ENCODE measurements at places on chromosomes 7 and 10.

GRCh38 chr10:126224967-126225671 lies 163.2 kb downstream of the ADAM12 start:
- DNase-seq: no peak

- DNase-seq: no peak
These were observed 112.5 kb downstream of the SVIL start for GRCh38 chr10:29522061-29522855.

DNA sequence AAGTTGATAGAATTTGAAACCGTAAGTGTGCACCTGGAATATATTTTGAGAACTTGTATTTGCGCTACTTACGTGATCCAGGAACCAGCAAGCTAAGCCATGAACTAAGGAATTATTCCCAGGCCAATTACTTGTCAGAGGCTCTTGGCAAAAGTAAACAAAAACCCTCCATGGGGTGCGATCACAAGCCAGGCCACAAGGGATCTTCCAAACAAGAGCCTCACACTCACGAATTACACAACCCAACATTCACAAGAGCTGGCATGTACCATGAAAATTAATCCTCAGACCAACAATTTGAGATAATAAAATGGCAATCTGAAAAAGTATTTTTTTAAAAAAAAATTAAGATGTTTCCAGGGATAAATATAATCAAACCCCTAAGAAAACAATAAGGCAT lies 467.0 kb upstream of the AKR1E2 start:
- DNase-seq: no peak

DNA sequence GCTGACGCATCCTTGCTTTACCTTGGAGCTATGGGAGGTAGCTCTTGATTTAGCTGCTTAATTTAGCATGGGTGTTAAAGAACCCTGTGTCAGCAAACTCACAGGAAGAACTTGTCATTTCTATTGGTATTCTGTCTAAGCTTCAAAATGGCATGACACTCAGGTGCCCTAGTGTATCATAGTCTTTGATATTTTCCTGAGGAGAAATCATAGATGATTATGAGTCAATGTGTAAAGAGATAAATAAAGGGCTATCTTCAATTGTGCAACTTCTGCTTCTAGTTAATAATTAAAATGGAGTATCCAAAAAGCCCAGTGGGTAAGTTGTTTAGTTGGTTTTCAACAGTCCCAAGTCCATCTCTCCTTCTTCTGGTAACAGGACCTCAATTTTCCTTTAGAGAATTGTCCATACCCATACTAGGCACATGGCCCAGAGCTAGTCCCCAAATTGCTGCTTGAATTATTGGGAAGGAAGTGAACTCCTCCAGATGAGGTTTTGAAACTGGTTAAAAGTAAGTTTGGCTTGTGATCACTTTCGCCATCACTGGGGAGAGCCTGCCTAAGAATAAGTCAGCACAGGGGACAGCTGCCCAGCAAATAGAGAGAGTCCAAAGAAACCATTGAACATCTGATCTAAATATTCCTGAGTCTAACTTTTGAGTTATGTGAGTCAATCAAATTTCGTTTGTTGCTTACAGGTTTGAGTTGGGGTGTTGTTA lies 169.0 kb upstream of the PHYHIPL start:
- no peak for DNase-seq

DNA sequence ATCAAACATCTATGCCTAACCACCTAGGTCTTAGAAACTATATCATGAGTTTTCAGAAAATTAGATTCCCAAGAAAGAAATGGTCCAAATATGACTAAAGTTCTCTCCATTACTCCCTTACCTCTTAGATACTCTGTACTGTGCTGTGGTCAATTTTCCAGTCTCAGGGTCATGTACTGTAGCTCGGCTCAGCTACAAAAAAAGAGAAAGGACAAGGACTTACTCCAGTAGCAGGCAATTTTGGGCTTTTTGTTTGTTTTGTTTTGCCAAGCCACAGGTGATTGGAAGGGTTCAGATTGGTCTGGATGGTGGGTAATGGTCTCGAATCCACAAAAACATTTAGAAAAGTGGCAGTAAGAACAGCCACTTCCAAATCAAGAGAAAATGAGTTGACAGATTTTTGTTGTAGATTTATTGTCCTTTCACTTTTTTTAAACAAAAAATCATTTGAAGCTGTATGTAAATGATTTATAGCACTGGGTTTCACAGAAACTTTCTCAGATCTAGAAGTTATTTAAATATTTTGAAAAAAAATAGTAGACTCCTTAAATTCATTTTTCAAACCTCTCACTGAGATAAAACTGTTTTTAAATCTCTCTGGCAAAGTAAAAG lies 52.8 kb downstream of the P4HA1 start:
- no peak for DNase-seq

DNA sequence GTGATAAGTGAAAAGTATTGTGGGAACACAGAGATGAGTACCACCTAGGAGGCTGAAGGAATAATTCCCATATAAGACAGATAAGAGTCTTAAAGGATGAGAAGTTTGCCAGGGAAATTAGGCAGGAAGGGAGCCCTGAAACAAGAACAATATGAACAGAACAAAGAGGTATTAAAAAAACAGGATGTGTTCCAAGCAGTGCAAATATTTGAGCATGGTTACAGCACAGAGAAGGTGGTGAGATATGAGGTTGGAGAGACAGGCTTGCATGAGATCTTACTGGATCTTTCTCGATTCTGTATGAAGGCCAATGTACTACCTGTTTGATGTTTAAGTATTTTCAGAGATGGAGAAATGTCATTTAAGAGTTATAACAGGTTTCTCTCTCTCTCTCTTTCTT lies 20.3 kb downstream of the TAC1 start:
- no peak for DNase-seq

DNA sequence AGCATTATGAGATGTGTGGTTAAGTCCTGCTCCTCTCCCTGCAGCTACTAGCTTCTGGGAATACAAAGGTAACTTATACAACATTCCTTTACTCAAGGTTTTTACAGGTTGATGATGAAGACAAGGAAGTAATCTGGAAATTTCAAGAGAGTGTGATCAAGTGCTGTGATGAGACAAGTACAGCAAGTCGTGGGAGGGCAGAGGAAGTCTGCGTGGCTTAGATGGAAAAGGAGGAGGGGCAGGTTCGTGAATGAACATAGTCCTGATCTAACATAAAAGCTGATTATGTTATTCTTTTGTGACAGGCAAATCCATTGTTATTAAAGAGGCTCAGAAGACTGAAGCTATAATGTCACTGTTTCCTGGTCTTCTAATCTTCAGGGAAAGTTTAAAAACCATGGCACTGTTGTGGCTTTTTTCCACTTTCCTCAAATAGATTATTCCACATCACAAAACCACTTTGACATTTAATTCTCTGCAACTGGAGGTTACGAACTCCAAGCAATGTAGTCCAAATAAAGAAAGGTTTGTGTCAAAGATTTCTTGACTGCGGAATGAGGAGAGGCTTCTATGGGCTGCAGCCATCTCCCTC lies 84.1 kb downstream of the CPXM2 start:
- no peak for DNase-seq

DNA sequence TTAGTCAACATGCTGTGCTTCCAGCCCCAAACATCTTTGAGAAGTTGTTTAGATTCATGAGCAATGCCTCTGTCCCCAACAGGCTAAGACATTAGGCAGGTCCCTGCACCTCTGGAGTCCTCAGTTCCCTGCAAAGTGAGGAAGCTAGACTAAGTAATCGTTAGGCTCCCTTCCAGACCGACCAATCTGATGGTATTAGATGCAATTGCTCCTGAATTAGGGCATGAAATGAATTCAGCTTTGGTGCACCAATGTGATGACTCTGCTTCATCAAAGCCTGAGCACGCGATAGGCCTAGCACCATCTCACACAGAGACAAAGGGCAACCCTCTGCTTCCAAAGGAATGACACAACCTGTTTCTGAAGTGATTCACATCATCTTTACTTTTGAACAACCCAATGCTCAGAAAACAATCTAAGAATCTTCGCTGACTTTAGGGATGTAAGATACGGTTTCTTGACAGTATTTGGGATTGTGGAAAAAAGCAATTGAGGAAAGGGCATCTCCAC lies 723 bp upstream of the TES start:
- no peak for DNase-seq

DNA sequence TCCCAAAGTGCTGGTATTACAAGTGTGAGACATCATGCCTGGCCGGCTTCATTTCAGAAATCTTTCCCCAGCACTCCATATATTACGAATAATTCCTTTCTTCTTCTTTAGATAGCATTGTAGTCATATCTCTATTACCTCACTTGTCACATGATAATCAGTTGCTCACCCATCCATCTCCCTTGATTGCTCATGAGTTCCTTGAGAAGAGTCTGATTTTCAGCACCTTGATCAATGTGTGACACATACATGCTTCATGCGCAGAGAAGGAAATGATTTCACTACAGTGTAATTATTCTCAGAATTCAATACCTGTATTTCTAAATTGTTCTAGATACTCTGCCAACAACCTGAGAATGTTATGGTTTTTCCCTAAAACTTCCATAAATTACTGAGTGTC lies 26.7 kb upstream of the GGCT start:
- DNase-seq: no peak

DNA sequence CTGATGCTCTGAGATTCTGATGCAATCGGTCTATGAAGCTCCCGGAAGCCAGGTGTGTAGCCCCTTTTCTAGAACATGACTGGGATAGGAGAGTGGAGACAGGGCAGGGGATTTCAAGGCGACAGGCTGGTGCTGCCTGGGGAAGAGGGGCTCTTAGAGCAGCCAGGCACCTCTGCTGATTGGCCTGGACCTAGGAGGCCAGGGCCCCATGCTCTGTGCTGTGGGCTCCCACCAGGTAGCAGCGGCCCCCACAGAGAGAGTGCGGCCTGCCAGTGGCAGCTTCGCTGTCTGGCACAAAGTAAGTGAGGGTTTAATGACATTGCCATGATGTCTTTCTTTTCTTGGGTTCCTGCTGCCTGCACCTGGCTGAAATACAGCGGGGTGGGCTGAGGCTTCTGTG lies 99.4 kb upstream of the PODXL start:
- DNase-seq: no peak

GRCh38 chr7:1610678-1611302 lies 41.0 kb upstream of the PSMG3 start:
- DNase-seq: no peak

DNA sequence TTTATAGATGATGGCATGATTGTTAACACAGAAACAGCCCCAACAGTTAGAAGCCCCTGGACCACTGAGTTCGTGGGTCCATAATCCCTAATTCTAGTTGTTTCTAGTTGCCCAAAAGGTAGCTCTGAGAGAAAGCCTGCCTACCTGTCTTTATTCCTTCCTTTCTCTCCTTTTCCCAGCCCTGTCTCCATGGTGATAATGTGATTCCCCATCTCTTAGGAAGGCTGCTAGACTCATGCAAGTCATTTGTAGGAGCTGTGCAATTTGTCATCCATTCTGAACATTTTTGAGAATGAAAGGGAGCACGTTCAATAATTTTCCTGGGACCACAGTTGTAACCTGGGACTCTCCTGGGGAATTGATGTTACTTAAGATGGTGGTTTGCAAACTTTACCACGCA lies 183.4 kb downstream of the EMX2 start:
- no peak for DNase-seq

GRCh38 chr10:103502849-103503660 lies 9.6 kb downstream of the NEURL1 start:
- DNase-seq: no peak

- DNase-seq: no peak
These were observed 46.9 kb upstream of the SEPTIN7 start for GRCh38 chr7:35753761-35754603.

- no peak for DNase-seq
These were observed 53.8 kb downstream of the RBM17 start for GRCh38 chr10:6142644-6143043.

GRCh38 chr7:1395211-1396070 lies 63.8 kb downstream of the MICALL2 start:
- no peak for DNase-seq

- no peak for DNase-seq
These were observed 638 bp downstream of the IQCE start for GRCh38 chr7:2559283-2559950.

DNA sequence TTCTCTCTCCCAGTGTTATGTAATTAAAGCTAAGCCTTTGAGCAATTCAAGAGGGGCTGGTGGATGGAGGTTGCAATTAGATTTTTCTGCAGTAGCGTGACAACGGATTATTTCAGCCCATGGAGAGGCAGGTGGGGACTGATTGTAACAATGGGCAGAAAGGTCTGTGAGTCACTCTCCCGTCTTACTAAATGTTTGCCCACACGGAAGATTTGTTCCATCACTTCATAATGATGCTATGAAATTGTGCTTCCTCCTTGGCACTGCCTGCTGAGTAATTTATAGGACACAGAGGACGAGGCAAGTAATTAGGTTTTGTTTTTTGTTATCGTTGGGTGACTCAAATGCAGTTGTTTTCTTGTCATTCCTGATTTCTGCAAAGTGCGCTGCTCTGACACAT lies 594.5 kb upstream of the DPP6 start:
- DNase-seq: no peak

- peak; percentile 24 for DNase-seq
These were observed 29.8 kb upstream of the PURB start for GRCh38 chr7:44914992-44915607.

- no peak for DNase-seq
These were observed 3.2 kb downstream of the CYP3A7 start for GRCh38 chr7:99731638-99732374.

- DNase-seq: no peak
These were observed 733.6 kb downstream of the TNS3 start for GRCh38 chr7:46848311-46848710.

DNA sequence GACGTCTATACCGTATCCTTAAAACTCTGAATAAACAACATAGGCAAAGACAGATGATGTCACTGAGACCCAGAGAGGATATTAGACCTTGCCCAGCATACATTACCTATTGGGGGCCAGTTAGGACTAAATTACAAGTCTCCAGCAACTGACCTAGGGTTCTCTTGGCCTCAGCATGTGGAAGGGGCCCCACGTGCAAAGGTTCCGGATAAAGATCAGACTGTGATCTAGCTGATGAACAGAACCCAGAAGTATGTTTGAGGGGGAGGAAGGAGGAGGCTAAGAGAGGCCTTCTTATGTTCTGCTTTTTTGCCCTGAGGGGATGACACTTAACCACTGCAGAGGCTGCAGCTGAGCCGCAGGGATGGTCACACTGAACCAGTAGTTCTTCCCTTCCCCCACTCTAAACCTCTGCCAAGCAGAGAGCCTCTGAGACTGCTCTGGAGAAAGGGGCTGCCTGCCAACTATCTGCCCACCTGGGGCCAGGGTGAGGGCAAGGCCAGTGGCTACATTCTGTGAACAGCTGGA lies 24.0 kb upstream of the KMT2C start:
- DNase-seq: no peak

GRCh38 chr10:99364125-99364524 lies 35.0 kb downstream of the CNNM1 start:
- DNase-seq: no peak

All from activated CD8-positive, alpha-beta memory T cell treated with anti-CD3 and anti-CD28 coated beads for 1 hour (primary cell).